AG08396 (cell line): ENCODE measurements at places on chromosomes 3 and 15.

GRCh38 chr3:4394048-4394447, 73.0 kb downstream of the SUMF1 start:
- DNase-seq = no peak

GRCh38 chr3:99485286-99485685, 153.1 kb upstream of the COL8A1 start:
- no peak for DNase-seq

DNA sequence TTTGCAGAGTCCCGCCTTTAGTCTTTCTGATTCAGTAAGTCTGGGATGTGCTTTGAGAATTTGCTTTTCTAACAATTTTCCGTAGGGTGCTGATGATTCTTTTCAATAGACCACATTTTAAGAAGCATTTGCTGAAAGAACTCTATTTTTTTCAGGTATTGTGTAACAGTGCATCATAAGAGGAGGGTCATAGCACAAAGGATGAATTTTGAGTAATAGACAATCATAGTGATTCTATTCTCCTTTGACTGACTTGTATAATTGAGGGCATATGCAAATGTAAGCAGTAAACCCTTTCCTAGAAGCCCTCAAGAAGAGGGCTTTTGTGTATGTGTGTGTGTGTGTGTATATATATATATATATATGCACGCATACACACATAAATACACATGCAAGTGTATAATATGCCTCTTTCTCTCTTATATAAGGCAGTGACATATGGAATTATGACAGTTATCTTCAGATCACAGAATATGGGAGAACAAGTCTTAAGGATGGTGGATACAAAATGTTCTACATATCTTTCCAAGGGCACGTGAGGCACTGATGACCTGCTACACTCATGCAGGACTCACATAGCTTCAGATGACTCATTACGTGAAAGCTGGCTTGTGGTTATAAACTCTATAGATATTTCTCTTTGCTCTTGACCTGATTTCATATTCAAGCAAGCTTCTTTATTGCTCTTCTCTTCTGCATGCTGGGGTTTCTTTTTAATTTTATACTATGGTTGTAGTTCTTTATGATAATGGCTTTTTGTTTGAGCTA, 6.5 kb upstream of the PLSCR1 start:
- DNase-seq = peak; percentile 69

- no peak for DNase-seq
Observed at GRCh38 chr15:100544338-100544841, 15.6 kb upstream of the CERS3 start.

- no peak for DNase-seq
Observed at GRCh38 chr15:52728899-52729298, 49.7 kb upstream of the ATOSA start.

- DNase-seq = no peak
Observed at GRCh38 chr3:150203273-150203672, 204.8 kb upstream of the TSC22D2 start.

GRCh38 chr3:95029644-95030043, 966.8 kb downstream of the NSUN3 start:
- DNase-seq = no peak

- DNase-seq = no peak
Observed at GRCh38 chr3:111636366-111636885, 41.3 kb upstream of the ZBED2 start.

GRCh38 chr3:52831500-52832301, 1.2 kb upstream of the ITIH4 start:
- peak; percentile 84 for DNase-seq

DNA sequence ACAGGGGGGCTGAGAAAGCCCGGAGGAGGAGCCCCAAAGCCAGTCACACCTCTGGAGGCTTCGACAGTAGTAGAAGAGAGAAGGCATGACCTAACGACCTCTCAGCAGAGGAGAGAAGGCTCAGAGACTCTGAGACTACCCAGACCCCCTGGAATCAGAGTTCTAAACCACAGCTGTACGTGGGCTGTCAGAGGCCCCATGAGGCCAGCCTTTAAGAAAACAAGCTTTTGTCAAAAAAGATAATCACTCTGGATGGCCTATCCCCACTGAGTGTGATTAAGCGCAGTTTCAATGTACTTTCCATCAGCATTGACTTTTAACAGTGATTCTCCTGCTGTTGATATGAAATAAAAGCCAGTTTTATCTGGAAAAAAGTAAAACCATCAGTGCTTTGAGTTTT, 330.3 kb downstream of the CLSTN2 start:
- no peak for DNase-seq

DNA sequence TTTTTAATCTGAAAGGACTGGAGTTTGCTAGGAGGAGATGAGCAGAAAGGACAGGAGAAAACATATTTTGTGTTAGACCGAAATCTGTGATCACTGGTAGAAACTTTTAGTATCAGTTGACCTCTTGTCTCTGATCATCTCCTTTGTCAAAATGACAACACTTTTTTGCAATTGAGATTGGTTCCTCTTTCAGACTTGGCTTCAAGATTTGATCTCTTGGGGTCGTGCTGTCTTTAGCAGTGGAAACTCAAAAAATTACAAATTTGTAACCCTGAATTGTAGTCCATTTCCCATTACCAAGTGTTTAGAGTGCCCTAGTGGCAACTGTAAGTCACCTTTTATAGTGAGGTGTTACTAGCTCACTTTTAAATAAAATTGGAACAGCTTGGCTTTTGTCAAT, 107.4 kb downstream of the KLHL25 start:
- DNase-seq = no peak

DNA sequence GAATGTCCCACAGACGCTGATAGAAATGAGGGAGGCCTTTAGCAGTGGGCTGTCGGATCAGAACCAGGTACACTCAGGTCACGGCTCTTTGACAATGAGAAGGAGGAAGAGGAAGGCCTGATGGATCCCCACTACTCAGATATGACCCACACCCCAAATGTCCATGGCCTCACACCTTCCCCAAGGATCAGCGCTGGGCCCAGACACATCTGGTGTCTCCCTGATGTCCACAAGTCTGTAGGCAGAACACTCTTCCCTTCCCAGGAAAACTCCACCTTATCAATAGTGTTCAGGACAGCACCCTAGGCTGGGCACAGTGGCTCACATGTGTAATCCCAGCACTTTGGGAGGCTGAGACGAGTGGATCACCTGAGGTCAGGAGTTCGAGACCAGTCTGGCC, 33.3 kb upstream of the SFMBT1 start:
- DNase-seq = no peak

DNA sequence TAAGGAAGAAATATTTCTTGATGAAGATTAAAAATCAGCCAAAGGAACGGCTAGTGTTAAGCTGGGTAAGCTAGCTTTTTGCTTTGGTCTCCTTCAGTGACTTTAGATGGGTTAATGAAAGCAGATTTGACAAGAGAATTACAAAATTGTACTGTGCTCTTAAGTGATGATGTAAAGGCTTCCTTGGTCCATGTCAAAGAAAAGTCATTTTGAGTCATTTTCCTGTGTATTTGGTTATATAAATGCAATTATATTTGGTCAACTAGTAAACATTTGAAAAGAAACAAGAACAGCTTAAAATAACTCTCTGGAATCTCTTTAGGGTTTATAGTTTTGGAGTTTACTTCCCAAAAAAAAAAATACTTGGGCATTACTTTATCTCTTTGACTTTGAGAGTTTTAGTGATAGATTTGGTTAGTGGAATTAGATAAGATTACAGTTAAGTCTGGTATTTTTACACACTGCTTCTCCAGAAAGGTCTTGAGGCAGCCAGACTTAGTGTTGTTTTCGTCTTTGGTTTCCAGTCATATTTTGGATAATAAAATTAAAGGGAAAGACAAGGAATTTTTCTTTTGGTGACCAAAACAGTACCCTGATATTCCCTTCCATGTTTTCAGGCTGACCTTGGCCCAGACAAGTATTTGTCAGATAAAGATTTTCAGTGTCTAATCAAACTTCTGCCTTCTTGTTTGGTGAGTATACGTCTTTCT, 42.3 kb downstream of the PDHB start:
- DNase-seq = no peak

DNA sequence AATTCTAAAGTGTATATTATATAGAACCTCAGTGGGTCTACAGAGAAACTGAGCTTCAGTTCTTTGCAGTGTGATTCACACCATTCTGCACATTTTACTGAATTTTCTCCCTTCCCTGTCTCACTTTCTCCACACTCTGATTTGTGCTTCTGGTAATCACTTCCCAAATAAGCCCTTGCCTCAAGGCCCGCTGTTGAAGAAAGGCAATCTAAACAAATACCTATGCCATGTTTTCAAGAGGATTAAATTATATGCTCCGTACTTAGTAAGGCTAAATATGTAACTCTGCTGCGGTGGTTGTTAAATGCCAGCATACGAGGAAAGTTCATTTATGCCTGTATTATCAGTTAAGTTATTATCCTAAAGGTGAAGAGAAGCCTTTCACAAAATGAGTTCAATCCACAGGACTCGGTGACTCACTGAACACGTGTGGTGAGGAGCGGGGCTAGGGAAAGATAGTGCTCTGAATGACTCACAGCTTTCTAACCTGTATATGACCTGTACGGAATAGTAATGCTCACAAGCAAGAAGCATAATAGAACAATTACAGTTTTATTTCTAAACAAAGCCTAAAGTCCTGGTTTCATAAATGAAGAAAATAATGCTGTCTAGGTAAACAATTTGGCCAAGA, 25.1 kb downstream of the CNTN6 start:
- no peak for DNase-seq

GRCh38 chr3:143619231-143619630, 229.0 kb downstream of the SLC9A9 start:
- no peak for DNase-seq

- no peak for DNase-seq
Observed at GRCh38 chr3:11230832-11231231, 41.4 kb upstream of the ATG7 start.

DNA sequence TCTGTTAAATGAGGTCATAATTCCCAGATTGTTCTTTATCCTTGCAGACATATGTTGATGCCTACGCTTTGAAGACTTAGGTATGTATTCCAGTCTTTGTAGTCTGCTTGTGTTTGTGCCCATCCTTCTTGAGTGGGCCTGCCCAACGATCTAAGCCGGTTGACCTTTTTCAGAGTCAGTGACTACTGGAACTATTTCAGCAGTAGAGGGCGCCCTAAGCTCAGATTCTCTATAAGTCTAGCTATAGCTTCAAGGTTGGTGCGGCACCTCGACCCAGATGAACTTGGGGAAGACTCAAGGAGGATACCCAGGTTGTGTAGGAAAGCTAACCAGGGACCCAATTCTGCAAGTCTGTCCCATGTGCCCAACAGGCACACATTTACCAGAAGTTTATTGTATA, 228.8 kb upstream of the PPP2R3A start:
- no peak for DNase-seq

DNA sequence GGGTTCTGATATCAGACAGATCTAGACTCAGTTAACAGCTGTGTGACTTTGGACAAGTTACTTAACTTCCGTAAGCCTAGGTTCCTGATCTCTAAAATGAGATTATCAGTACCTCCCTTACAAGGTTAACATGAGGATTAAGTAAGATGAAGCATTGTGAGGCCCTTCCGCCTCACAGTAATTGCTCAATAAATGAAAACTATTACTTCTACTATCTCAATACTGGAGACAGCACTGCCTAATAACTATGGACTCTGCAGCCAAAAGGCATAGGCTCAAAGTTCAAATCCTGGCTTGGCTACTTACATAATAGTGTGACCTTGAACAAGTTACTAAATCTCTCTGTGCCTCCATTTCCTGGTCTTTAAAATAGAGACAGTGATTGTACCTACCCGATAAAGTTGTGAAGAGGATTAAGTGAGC, 82.0 kb upstream of the ATP11B start:
- no peak for DNase-seq

- no peak for DNase-seq
Observed at GRCh38 chr15:71225851-71226250, 110.6 kb downstream of the THSD4 start.

DNA sequence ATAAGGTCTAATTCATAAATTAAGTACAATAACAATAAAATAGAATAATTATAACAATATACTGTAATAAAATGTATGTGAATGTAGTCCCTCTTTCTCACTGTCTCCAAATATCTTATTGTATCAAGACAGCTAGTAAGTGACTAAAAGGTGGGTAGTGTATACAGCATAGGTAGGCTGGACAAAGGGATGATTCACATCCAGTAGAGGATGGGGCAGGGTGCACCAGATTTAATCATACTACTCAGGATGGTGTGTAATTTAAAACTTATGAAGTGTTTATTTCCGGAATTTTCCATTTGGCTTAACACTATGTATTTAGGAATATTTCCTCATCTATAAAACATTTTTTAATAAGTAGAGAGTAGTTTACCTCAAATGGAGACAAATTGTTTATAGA, 876.1 kb upstream of the CADM2 start:
- no peak for DNase-seq

DNA sequence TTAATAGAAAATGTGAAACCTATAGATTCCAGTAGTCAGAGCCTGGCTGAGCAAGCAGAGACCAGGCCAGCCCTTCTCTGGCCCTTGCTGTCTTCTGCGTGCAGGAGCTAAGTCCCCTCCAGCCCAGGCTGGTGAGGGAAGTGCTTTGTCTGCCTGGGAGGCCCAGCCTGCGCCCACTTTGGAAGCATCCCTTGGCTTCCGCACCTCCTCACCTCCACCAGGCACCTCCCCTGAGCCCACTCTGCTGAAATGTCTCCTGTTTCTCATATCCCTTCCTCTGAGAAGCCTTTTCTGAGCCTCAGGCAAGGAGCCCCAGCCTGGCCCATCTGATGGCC, 45.3 kb downstream of the ALDH1L1 start:
- no peak for DNase-seq

DNA sequence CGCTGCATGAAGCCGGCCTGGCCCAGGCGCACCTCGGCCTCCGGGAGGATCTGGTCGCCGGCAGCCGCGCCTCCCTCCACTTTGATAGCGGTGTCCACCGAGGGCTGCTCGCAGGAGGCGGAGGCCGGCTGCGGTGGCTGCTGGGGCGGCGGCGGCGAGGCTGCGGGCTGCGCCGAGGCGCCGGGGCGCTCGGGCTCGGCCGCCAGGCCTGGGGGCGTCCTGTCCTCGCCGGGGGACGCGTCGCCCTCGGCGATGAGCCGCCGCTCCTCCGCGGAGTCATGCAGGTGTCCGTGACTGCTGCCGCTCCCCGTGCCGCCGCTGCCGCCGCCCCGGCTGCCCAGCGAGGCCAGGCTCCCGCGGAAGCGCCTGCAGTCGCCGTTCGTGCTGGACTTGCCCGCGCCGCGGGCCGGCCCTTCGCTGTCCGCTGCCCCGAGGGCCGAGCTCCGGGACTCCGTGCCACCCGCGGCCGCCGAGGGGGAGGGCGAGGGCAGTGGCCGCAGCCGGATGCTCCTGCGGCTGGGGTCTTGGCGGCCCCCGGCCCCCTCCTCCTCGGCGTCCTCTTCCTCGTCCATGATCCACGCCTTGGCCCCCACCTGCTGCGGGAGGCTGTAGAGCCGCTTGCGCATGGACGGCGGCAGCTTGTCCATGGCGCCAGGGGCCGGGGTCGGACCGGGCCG, 996 bp downstream of the HCN4 start:
- peak; percentile 39 for DNase-seq

DNA sequence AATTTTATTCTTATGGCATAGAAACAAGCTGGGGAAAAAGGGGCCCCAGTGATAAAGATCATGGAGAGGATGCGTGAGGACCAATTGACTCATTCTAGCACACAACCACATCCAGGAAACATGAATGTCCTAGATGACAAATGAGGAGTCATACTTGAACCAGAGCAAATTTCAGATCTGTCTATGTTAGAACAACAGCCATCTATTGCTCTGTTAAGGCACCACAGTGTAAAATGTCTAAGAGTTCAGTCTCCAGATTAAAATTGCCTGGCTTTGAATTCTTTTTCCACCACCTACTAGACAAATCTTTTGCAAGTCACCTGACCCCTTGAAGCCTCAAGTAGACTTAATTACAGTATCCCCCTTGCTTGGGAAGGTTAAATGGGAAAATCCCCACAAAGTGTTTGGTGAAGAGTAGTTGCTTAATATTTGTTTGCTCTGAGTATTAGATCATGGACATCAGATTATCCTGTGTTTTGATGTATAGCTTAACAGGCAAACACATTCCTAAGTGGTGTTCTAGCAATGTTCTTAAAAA, 258.7 kb upstream of the TGFBR2 start:
- DNase-seq = peak; percentile 30
